ENCODE measurements at places on chromosomes 2 and 18.

- no peak for DNase-seq
Measured at GRCh38 chr2:211845338-211846035, 693.1 kb downstream of the ERBB4 start.

GRCh38 chr2:159616286-159616701 lies at the start of gene BAZ2B:
Gene BAZ2B (minus strand): TSS chr2:159616548. CDS start chr2:159478719, 137,829 bp downstream.
- no peak for DNase-seq

DNA sequence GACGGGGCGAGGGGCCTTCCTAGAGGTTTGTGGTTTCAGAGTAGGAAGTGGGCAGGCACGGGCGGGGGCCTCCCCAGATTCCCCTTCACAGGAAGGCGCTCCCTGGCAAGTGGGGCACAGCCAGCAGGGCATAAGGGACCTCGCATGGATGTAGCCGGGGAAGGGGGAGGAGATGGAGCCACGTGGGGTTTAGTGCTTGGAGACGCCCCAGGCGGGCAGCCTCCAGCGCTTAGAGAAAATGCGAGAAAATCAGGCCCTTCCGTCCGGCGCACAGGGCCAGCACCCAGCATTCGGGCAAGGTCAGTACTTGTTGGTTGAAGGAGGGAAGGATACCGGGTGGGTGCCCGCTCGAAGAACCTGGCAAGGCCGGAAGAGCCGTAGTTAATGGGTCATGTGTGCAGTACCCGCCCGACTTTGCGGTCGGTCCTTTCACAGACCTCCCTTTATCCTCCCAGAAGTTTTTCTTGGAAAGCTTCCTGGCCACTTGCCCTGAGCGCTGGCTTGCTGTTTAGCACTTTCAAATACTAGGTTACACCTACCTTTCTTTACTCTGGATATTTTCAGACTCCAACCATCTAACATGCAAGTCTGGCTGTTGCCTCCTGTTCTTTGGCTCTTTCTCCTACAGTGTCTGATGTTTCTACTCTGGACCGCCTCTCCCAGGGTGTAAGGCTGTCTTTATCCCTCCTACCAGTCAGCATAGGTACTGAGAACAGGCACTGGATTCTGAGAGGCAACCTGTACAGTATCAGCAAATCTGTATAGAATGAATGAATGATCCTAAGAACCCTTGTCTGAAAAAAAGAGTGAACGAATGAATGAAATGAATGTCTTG lies 78.1 kb downstream of the CIB4 start:
- no peak for DNase-seq

- DNase-seq: no peak
Measured at GRCh38 chr2:71129902-71130151, 202 bp downstream of the MCEE start.

DNA sequence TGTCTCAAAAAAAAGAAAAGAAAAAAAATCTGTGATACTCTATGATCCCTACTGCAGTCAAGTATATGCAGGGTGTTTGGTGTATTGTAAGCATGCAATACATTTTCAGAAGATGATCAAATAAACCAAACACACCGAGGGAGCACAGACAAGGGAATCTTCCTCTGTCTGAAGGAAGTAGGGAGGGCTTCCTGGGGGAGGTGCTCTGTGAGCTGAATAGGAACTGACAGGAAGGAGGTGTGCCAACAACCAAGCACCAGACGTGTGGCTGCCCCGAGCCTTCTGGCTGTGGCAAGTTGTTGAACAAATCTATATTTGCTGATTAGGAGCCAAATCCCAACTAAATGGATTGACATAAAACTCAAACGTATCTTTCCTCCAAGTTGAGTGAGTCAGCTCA lies 14.6 kb downstream of the THNSL2 start:
- no peak for DNase-seq

DNA sequence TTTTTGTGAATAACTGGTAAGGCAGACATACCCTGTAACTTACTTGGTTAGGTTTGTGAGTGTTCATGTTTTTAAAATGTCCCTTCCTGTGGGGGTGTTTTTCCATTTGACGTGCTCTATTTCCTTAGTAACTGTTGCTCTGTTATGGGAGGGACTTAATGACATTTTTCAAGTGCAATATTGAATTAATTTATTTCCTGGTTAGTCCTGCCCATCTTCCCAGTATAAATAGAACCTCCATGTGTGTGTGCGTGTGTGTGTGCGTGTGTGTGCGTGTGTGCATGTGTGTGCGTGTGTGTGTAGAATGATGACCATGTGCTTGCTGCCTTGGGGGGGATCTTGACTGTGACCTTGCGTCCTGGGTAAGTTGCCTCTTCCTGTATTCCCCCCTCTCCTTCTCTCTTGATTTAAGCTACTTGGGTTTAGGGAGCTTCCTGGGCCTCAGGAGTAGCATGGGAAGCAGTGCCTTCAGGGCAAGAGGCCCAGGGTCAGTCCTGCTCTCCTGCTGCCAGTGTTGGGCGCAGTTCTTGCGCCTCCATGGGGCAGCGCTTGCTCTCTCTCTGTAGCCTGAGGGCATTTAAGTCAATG lies 163.9 kb downstream of the LDLRAD4 start:
- no peak for DNase-seq

- no peak for DNase-seq
Measured at GRCh38 chr18:10907749-10908148, 241.6 kb downstream of the PIEZO2 start.

- no peak for DNase-seq
Measured at GRCh38 chr2:150339951-150340350, 147.5 kb downstream of the RND3 start.

GRCh38 chr2:190123956-190124355 lies 61.4 kb upstream of the MSTN start:
- DNase-seq: no peak

DNA sequence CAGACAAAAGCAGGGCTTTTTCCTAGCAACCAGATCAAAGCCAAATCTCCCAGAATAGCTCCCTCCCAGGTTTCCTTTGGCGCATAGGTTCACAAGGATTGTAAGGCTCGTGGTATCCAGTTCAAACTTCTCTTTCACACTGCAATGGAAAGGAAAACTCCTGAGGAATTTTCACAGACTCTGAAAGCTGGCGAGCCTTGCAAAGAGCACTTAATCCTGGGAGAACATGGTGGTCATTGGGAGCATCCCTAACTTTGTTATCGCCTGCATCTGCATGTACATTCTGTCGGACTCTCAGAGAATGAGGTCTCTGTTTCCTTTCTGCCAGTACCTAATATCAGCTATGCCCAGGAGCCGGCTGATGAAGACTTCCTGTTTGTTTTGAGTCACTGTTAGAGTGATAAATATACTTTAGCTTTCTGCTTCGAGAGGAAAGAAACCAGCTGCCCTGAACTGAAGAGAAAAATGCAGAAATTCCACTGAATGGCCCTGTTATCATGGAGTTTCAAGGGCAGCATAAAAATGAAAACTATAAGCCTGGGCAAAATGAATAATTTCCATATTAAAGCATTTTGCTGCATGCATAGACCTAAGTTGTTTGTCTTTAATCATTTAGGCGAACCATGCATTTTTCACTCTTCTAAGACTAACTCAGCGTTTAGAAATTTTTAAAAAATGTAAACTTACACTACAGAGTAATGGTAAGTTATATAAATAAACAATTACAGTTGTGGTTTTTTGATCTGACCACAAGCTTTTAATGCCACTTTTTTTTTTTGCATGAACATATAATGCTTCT lies 76.4 kb upstream of the ZEB2 start:
- no peak for DNase-seq

DNA sequence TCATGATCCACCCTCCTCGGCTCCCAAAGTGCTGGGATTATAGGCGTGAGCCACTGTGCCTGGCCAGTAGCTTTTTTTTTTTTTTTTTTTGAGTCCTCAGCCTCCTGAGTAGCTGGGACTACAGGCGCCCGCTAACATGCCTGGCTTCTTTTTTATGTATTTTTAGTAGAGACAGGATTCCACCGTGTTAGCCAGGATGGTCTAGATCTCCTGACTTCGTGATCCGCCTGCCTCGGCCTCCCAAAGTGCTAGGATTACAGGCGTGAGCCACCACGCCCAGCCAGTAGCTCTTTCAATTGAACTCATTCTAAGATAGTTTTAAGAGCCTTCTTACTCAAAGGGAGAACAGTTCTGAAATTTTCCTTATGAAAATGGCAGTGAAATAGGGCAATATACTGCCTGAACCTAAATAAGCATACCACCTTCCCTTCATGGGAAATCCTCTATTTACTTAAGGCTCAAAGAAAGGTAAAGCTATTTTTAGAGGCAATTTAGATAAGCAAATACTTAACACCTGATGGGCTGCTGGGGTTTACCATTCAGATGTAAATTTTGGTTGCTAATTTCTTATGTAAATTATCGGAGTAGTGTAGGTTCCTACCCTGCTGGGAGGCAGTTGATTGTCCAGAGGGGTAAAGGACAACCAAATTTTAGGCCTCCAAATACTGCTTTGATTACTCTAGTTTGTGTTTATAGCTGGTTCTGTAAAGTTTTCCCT lies 144.7 kb downstream of the GREB1L start:
- no peak for DNase-seq

GRCh38 chr2:1493431-1494126 lies 80.3 kb downstream of the TPO start:
- no peak for DNase-seq

- no peak for DNase-seq
Measured at GRCh38 chr2:133835821-133836619, 267.8 kb upstream of the NCKAP5 start.

- no peak for DNase-seq
Measured at GRCh38 chr2:13230221-13230620, 513.5 kb downstream of the TRIB2 start.

- no peak for DNase-seq
Measured at GRCh38 chr2:158777077-158777476, 18.0 kb upstream of the DAPL1 start.

DNA sequence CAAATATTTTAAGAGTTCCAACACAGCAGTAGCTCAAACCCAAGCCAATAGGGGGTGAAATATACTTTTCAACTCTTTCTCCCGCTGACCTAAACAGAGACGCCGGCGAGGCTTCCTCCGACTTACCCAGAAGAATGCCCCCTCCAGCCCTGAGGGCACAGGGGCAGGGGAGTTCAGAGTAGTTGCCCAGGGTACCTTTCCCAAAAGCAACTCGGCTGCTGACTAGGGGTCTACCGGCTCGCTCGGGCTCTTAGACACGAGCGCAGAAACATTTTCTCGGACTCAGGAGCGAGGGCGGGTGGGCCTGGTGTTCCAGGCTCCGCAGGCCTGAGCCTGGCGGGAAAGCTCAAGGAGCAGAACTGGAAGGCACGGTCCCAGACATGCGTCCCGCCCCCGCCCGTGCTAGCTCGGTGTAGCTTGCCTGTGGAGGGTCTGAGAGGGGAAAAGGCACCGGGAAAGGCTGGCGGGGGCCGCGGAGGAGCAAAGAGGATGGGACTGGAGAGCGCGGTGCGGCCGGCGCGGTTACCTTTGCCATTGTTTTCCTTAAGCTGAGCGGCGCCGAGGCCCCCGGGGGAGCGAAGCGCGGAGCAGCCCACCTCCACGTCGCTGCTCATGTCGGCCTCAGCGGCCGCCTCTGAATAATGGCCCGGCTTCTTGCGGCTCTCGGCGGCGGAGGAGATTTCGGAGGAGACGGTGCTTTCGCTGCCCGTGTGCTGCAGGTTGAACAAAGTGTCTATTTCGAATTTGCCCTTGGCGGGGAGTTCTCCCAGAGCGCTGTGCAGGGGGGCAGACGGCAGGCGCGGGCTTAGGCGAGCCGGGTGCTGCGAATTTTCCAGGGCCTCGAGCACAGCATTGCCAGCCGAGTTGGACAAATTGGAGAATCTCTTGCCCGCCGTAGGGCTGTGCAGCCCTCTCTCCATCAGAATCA lies 674 bp downstream of the EVX2 start:
- no peak for DNase-seq

DNA sequence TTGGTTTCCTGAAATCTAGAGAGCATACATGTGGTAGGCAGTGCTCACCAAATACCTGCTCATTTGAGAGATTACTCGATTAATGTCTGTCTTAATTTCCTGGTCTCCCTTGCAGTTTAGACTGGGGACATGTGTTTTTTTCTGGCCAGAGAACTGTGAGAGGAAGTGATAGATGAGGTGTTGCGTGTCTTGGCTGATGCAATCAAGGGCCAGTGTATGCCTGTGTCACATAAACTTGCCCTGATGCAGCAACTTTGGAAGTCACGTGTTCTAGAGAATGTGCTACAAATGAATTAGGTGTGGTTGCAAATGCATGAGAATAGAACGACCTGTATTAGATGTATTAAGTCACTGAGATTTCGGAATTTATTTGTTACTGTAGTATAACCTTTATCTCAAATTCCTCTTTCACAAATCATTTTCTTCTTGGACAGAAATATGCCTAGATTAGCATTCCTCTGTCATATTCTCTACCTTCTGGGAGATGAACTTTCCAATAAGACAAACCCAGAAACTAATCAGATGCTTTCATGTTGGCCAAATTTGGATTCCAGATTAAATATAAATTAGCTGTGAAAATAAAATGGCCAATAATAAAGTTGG lies 9.9 kb upstream of the IL1A start:
- DNase-seq: no peak

DNA sequence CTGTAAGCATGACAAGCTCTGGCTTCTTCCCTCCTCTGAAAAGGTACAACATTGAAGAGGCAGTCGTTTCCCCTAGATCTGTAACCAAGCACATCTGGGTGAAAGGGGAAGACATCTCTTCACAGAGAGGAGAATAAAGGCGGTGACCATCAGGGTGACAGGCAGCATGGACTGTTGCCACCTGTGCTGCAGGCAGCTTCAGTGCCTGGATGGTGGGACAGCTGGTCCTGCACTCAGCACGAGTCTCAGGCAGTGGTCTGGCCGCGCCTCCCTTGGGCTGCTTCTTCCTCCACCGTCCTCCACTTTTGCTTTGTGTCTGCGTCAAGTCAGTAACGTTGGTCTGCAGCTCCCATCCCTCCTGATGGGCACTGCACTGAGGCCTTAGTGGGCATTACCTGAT lies 264.4 kb downstream of the NEDD4L start:
- no peak for DNase-seq

DNA sequence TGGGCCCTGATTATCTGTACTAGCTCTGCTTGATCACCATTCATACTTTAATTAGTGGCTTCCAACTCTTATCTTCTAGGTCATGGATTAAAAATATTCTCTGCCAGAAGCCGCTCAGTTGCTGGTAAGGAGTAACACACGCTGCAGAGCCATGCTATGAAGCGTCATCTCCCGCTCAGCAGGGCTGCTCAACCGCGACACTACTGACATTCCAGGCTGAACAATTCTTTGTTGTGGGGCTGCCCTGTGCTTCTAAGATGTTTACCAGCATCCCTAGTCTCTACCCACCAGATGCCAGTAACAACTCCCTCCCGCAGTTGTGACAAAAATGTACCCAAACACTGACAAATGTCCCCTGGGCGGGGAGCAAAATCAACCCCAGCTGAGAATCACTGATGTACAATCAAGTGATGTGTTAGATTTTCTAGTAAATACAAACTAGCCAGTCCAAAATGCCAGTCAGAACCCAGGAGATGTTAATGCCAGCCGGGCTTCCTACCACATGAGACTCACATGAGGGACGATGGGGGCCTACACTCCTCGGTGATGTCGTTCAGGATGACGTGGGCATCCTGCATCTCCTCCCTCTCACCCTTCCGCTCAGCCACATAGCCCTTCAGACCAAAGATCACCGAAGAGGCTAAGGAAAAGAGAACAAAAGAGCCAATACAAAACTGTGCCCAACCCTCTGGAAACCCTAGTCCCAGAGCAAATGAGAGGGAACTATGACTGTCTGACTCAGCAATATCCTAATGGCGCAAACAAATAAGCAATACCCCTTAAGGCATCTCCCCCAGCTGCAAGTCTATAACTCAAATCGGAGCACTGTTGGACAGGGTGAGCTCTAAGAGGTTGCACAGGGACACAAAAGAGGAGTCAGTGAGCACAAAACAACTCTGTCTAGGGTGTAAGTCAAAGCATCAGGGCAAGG lies 15.6 kb downstream of the ILKAP start:
- DNase-seq: no peak

GRCh38 chr2:127155947-127156346 lies 49.0 kb upstream of the BIN1 start:
- DNase-seq: no peak

Measured in cortex of kidney (tissue), 1 donor.